ENCODE measurements at places on chromosomes 16 and 17.

GRCh38 chr16:30086291-30087140 is 5.2 kb downstream of the TBX6 start:
- no peak for DNase-seq

DNA sequence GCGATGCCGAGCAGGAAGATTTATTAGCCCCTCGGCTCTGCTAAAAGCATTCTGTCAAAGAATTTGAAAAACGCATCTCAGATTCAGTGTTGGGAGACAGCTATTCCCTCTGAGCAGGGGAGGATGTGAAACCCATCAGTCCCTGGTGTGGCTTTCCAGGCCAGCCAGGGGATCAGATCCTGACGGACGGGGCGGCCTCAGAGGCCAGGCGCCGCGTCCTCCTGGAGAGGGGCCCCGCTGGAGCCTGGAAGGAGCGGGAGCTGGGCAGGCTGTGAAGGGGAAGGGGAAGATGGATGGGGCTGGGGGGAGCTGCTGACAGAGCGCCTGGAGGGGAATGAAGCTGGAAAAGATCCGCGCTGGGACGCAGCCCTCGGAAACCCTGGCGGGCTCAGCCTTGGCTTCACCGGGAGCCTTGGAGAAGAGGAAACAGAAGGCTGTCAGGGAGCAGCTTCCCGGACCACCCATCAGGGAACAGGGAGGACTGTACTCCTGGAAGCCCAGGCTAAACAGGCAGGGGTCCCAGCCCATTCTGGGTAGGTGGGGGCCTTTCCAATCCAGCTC is 358.0 kb downstream of the C16orf95 start:
- DNase-seq = no peak

GRCh38 chr16:88681084-88681680 is 5.1 kb downstream of the SNAI3 start:
- DNase-seq = no peak

GRCh38 chr16:4160658-4161430 is 44.6 kb upstream of the ADCY9 start:
- no peak for DNase-seq

- no peak for DNase-seq
Measured at GRCh38 chr16:10039220-10040096, 142.8 kb downstream of the GRIN2A start.

DNA sequence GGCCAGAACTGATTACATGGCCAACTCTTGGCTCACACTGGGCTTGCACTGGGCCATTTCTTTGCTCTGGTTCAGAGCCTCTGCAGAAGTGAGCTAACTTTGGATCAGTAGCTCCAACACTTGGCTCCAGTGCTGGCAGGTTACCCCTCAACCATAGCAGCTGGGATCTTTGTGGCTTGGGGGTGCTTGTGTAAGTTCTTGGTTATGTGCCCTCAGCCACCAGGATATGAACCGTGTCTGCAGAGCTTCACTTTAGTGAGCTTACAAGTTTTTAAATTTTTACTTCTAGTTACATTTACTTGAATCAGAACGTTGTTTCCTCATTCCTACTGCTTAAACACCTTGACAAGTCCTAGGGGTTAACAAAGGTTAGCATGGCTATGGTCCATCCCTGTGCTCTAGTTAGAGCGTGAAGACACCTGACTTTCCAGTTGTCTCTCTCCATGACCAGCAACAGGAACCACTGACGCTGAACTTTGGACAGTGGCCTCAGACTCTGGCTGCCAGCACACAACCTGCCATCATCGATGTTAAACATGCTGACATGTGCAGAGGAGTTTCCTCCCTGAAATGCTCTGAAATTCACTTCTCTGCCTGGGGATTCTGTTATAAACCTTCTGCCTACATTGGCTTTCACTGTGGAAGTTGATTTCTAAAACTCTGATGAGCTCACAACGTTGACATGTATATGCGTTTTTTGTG is 4.1 kb downstream of the PDF start:
- DNase-seq = no peak

GRCh38 chr17:33207231-33207630 is 85.9 kb downstream of the ASIC2 start:
- DNase-seq = no peak

DNA sequence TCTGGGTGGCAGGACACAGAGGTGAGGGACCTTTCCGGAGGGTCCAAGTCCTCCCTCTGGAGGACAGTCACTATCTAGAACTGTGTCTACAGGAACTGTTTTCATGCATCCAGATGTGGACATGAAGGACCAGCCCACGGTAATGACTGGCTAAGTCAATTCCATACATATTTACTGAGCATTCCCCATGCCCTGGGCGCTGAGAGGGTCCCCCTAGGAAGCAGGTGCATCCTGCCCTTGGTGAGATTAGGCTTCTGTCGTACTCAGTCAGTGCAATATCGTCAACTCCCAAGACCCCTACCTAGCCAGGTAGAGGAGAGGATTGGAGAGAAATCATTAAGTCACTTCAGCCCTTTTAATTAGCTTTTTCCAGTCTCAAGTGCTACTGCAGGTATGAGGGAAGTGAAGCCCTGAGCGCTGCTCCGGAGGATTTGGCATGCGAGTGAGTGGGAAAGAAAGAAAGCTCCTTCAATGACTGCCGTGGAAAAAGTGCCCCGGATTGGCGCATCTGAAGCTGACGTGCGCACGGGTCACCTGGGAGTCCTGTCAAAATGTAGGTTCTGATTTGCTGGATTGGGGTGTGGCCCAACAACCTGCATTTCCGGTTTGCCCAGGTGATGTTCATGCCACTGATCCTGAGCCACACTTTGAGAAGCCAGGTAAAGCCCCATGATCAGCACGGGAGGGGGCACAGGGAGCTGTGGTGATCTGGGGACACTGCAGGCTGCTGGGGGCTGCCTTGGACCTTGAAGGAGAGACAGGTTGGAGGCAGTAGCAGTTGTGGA is 367.4 kb upstream of the TNRC6C start:
- DNase-seq = no peak

DNA sequence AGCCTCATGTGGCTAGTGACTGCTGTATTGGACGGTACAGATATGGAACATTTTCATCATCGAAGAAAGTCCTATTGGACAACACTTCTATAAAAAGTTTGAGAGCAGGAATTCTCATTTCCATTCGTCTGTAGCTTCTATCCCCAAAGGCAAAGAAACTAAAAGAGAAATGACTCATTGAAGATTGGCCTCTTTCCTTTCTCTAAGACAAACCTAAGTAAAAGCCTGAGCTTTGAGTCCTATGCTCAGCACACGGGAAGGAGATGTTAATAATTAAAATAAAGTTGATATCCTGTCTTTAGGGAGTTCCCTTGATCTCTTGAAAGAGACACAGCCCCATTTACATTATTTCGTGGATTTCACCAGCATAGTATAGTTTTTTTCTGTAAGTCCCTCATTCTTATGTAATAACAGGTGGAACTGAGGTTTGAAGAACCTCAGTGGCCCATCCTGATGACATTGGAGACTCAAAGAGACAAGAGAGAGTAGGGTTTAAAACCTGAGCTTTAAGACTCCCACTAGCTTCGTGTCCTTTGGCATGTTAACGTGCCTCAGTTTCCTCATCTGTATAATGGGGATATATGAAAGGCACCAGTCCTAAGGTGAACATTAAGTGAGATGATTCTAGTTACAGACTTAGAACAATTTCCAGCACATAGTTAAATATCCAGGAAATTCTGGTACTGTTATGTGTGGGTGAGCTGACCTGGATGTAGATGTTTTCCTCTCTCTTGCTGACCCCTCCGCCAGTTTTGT is 174.0 kb downstream of the IRX3 start:
- no peak for DNase-seq

GRCh38 chr16:77539421-77540034 is 104.7 kb upstream of the ADAMTS18 start:
- DNase-seq = no peak

DNA sequence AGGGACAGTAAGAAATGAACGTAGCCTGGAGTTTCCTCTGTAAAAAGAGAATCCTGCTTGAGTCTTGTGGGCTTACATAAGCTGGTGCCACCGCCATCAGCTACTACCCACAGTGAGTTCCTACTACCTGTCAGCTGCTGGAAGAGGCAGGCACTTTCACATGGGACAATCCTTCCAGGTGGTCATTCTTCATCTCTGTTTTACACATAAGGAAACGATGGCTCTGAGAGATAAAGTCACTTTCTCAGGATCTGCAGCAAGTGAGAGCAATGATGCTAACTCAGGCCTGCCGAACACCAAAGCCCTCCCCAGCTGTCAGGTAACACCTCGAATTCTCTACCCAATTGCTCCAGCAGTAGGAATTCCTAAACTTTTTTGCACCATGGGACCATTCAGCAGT is 26.6 kb downstream of the PIK3R5 start:
- no peak for DNase-seq

DNA sequence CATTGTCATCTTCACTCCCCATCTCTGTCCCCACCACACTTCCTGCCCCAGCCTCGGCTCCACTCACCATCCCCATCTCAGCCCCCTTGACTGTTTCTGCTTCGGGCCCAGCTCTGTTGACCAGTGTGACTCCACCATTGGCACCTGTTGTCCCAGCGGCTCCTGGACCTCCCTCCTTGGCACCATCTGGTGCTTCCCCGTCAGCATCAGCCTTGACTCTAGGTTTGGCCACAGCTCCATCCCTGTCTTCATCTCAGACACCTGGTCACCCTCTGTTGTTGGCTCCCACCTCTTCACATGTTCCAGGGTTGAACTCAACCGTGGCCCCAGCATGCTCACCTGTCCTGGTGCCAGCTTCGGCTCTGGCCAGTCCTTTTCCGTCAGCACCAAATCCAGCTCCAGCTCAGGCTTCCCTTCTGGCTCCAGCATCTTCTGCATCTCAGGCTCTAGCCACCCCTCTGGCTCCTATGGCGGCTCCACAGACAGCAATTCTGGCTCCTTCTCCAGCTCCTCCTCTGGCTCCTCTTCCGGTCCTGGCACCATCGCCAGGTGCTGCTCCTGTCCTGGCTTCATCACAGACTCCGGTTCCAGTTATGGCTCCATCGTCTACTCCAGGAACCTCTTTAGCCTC is 24.4 kb upstream of the PHKG2 start:
- DNase-seq = no peak

DNA sequence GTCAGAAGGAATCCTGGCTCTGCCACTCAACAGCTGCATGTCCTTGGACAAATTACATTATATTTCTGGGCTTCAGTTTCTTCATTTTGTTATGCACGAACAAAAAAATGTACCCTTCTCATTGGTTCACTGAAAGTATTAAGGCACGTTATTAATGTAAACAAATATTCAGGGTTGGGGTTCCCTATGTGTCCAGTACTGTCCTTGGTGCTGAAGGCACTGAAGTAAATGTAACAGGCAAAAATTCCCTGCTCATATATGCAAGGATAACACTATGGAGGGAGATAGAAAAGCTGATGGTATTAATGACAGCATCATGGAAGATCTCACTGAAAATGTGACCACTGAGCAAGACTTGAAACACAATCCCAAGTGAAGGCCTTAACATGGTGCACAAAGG is 386.6 kb downstream of the XYLT1 start:
- no peak for DNase-seq

DNA sequence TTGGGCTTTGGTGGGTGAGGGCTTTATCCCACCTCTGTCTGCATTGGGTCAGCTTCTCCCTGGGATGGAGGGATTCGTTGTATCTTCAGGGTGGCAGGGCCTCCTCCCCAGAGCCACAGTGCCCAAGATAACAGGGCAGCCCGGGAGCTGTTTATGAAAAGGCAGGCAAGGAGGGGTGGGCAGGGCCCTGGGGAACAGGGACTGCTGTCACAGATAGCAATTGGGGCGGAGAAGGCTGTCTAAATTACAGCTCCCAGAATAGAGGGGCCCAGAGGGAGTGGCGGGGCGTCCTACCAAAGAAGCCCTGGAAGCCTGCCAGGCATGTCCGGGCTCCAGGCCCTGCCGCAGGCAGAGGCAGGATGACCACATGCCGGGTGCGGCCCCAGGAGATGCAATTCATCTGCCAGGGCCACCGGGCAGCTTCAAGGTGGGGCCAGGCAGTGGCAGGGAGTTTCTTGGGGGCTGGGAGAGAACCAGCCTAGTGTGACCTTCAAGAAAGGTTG is 18.8 kb upstream of the PHOSPHO1 start:
- no peak for DNase-seq

DNA sequence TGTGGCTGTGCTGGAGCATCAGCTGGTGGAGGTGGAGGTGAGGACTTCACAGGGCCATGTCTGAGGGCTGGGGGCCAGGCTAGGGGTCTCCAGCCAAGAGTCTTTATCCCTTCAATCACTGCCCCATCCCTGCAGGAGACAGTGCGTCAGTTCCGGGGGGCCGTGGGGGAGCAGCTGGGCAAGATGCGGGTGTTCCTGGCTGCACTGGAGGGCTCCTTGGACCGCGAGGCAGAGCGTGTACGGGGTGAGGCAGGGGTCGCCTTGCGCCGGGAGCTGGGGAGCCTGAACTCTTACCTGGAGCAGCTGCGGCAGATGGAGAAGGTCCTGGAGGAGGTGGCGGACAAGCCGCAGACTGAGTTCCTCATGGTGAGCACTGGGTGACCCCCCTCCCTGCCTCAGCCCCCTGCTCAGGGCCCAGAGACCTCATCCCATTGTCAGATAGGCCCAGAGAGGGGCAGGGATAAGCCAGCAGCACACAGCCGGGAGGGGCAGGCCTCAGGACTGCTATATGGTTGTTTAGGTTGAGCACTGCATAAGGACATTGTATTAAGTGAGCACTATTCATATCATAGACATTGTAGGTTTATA is 2.3 kb upstream of the PYDC1 start:
- no peak for DNase-seq

DNA sequence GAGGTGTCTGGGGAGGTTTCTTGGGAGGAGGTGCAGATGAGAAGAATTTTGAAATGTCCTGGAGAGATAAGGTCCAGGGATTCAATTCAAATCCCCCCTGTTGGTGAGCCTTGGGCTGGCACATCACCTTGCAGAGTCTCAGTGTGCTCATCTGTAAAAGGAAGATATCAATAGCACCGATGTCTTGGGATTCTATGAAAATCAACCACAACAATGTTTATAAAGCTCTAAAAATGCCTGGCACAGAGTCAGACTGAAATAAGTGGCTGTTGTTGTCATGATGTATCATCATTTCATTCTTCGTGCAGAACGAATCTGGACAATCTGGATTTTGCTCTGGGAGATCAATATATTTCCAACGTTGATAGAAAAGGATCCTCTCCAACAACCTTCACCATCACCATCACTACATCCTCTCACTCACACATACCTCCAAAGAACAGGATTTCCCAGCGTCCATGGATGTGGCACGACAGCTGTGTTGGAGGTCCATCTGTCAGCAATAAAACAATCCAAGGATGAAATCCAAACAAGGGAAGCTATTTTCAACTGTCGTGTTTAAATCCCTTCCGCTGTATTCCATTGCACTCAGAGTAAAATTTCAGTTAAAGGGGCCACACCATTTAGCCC is 393.7 kb upstream of the DYNLRB2 start:
- DNase-seq = no peak

GRCh38 chr16:85005285-85006069 is 5.9 kb downstream of the ZDHHC7 start:
- no peak for DNase-seq

GRCh38 chr16:180101-180675 is at the start of gene HBQ1:
Gene HBQ1, plus strand, starts transcription at chr16:180459. Its CDS starts 28 bp downstream, at chr16:180487.
- DNase-seq = no peak

- no peak for DNase-seq
Measured at GRCh38 chr16:11869353-11870228, 18.2 kb upstream of the RSL1D1 start.

GRCh38 chr17:29078183-29079045 is 35.5 kb downstream of the PIPOX start:
- no peak for DNase-seq

Data from stimulated activated CD8-positive, alpha-beta memory T cell treated with anti-CD3 and anti-CD28 coated beads, Interleukin-7, amount 100 ng/mL, for 4 hours (primary cell).